ENCODE measurements at places on chromosomes 1 and 21.

- peaks cover 41% of the 10 kb centered on the region for H3K4me1 ChIP-seq
- H3K4me3 ChIP-seq = no peak overlapping the region
- no peak for DNase-seq
Observed at GRCh38 chr1:113040718-113041412, 32.1 kb upstream of the LRIG2 start.

- no peaks in the 10 kb centered on the region for H3K36me3 ChIP-seq
- DNase-seq = no peak
- no peaks in the 10 kb centered on the region for H3K27me3 ChIP-seq
- H3K27ac ChIP-seq = no peak overlapping the region
Observed at GRCh38 chr1:2826316-2826715, 24.8 kb upstream of the TTC34 start.

DNA sequence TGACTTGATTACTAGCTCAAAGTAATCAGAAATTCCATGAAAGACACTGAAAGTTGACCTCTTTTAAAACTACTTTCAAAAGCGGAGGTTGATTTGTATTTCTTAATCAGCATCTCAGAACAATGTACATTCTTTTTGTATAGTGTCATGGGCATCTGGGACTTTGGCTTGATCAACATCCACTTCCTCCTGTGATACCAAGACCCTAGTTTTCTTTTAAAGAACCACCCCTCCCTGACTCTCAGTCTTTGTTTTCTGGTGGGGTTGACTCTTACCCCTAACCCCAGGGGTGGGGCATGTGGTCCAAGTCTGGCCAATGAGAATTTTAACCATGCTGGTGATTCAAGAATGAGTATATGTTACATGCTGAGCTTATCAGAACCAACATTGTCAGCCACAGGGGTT is 21.7 kb upstream of the IRF2BP2 start:
- no peak for DNase-seq
- no peaks in the 10 kb centered on the region for H3K36me3 ChIP-seq
- H3K27me3 ChIP-seq = no peaks in the 10 kb centered on the region
- no peak overlapping the region for H3K4me3 ChIP-seq

DNA sequence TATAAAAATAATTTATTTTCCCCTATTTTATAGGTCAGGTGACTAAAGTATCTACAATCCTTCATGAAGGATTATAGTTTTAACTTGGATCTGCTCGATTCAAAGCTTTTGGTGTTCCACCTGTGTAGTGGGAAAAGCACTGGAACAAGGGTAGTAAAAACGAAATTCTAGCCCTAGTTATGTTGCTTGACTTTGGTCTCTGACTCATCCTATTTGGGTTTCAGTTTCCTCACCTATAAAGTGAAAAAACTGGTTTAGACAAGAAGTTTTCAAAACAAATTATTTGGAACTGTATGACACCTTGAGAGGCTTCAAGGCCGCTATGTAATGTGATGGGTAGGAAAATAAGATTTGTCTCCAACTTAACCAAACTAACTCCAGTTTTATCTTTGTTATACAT is 505.2 kb upstream of the ZRANB2 start:
- no peaks in the 10 kb centered on the region for H3K4me1 ChIP-seq
- no peak overlapping the region for H3K27ac ChIP-seq
- no peak overlapping the region for H3K4me3 ChIP-seq
- no peaks in the 10 kb centered on the region for H3K27me3 ChIP-seq

DNA sequence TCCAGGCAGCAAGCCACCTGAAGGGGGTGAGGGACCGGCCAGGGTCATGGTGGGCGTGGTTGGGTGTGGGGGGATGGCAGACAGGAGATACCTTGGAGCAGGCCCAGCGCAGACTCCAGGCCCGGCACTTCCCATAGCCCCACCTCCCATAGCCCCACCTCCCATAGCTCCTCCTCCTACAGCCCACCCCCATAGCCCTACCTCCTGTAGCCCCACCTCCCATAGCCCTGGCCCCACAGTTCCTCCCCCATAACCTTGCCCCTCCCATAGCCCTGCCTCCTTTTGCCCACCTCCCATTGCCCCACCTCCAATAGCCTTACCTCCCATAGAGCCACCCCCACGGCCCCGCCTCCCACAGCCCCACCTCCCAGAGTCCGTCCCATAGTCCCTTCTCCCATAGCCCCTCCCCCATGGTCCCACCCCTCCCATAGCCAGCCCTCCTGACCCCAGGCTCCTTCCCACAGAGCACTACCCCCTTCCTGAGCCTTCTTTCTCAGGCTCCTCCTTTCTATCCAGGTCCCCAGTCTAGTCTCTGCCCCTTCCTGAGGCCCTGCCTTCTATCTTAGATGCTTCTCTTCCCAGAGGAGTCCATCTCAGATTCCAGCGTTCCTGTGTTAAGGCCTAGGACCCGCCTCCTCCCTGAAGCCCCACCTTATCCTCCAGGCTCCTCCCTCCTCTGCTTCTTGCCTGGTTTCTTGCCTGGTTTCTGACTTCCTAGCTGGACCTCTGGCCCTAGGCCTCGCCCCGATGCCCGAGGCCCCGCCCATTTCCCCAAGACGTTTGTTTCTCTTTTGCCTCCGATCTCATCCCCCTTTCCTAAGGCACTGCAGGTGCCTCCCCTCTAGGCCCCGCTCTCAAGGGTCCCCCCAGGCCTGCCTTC is 46.8 kb downstream of the PTPRU start:
- H3K4me3 ChIP-seq = peak overlapping the region; percentile 34
- peak; percentile 74 for DNase-seq
- H3K27me3 ChIP-seq = no peaks in the 10 kb centered on the region
- peaks cover 27% of the 10 kb centered on the region for H3K36me3 ChIP-seq
- H3K4me1 ChIP-seq = peaks cover 12% of the 10 kb centered on the region
- H3K27ac ChIP-seq = peak overlapping the region; percentile 93

GRCh38 chr1:24322470-24323177 is 3.5 kb downstream of the GRHL3 start:
- H3K27me3 ChIP-seq = peaks cover 17% of the 10 kb centered on the region
- H3K27ac ChIP-seq = peak overlapping the region; percentile 96
- peak overlapping the region; percentile 66 for H3K4me3 ChIP-seq
- H3K36me3 ChIP-seq = no peaks in the 10 kb centered on the region
- DNase-seq = no peak
- H3K4me1 ChIP-seq = peaks cover 59% of the 10 kb centered on the region

DNA sequence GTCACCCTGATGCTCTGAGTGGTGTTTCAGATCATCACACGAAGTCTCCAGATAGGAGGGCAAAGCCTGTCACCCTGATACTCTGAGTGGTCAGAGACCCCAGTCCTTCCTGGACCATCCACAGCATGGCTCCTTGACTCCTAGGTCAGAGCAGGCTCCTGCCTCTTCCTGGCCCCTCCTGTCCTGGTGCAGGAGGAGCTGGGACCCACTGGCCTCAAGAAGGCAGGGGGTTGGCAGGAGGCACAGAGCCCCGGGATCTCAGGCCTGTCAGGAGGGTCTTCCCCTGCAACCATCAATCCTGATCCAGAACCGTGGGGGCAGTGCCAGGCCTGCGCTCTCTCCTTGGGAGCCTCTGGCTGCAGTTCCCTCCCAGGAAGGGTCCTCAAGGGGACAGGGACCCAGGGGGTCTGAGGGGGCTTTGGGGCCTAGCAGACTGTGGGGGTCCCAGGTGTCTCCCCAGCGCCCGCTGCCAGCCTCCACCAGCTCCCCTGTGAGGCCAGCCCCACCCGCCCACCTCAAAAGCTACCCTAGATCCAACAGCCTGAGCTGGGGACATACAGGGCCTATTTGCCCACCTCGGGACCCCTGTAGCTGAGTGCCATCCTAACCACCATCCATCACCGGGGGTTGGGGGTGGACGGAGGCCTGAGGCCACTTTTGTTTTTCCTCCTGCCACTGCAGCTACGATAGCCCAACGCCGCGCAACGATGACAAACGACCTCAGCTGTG is 27.5 kb downstream of the COL6A1 start:
- H3K4me3 ChIP-seq = no peak overlapping the region
- peaks cover 7% of the 10 kb centered on the region for H3K27me3 ChIP-seq
- H3K36me3 ChIP-seq = peaks cover 8% of the 10 kb centered on the region
- H3K4me1 ChIP-seq = peaks cover 14% of the 10 kb centered on the region
- DNase-seq = peak; percentile 36

GRCh38 chr1:36239941-36240637 is 15.8 kb downstream of the THRAP3 start:
- no peak overlapping the region for H3K4me3 ChIP-seq
- peaks cover 27% of the 10 kb centered on the region for H3K36me3 ChIP-seq
- DNase-seq = no peak
- peaks cover 7% of the 10 kb centered on the region for H3K4me1 ChIP-seq

- no peak overlapping the region for H3K27ac ChIP-seq
- no peaks in the 10 kb centered on the region for H3K27me3 ChIP-seq
- H3K36me3 ChIP-seq = no peaks in the 10 kb centered on the region
- peaks cover 31% of the 10 kb centered on the region for H3K4me1 ChIP-seq
- no peak overlapping the region for H3K4me3 ChIP-seq
- DNase-seq = no peak
Observed at GRCh38 chr21:38752051-38752505, 53.7 kb upstream of the ETS2 start.
